NCI-H1048 (cell line): ENCODE measurements at places on chromosomes 7 and 10.

DNA sequence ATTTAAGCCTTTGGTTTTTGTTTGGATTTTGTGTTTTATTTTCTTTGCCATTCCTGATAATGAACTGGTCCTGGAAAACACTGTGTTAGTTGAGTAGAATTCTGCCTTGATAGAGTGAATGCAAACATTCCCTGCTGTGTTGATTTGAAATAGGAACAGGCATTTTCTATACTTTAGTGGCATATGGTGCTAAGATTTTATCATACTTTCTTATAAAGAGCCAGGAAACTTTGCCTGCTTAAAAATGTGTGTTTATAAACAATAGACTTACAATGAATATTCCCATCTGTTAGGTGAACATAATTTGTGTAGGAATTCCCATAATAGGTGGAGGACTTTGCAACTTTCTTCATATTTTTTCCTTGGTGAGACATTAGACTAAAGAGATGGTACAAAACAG is 333.3 kb downstream of the SDK1 start:
- no peak for DNase-seq

DNA sequence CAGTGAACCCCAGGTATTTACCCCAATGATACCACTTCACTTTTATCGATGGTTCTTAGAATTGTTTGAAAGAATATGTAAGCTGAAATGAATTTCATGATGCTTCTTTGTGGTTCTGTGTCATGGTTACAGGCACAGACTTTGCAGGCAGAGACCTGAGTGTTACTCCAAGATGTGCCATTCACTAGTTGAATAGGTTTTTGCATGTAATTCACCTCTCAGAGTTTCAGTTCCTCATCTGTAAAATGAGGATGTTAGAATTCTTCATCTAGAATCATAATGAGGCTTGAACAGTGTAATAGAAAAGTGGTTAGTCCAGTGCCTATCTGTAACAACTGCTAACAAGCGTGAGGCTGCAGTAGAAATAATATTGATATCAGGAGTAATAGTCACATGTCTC is 54.6 kb downstream of the VSTM2A start:
- DNase-seq: no peak

- DNase-seq: no peak
Observed at GRCh38 chr10:70461397-70462348, 16.9 kb upstream of the PALD1 start.

GRCh38 chr7:97226541-97226940 is 109.0 kb downstream of the SDHAF3 start:
- no peak for DNase-seq

- DNase-seq: no peak
Observed at GRCh38 chr10:54125098-54125747, 675.8 kb downstream of the PCDH15 start.

GRCh38 chr7:45182856-45183710 is 25.5 kb downstream of the RAMP3 start:
- DNase-seq: no peak

DNA sequence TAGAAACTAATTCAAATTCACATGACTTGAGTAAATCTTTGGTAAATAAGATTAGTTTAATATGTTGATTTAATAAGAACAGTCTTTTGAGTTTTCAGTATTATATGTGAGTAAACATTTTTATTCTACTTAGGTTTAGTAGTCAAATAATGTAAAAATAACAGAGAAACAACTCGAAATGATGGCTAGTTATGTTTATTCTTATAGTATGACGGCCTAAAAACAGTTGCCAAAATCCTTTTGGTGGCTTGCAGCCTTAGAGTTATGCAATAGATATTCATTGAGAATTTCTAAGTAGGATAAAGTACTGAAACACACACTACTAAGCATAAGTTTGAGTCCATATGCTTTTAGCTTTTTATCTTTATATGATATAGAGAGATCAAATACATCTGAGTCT is 184.8 kb downstream of the GNAI1 start:
- no peak for DNase-seq

GRCh38 chr10:99430116-99430450 is 341 bp downstream of the GOT1 start:
- no peak for DNase-seq

- DNase-seq: no peak
Observed at GRCh38 chr10:1048349-1048731, 579 bp downstream of the IDI1 start.

GRCh38 chr10:37960591-37961137 is 15.8 kb downstream of the ZNF25 start:
- DNase-seq: no peak

DNA sequence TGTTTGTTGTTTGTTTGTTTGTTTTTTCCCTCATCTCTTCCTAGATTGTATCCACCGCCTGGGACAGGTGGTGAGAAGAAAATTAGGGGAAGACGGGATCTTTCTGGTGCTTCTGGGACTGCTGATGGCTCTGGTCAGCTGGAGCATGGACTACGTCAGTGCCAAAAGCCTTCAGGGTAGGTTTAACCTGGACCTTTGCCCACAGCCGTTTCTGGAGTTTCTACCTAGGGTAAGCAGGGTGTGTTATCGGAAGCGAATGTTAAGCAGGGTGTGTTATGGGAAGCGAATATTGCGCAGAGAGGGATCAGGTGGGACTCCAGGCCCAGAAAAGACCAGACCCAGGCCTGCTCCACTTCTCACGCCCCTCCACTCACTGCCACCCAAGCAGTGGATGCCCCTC is 4.7 kb downstream of the CLCN1 start:
- no peak for DNase-seq

DNA sequence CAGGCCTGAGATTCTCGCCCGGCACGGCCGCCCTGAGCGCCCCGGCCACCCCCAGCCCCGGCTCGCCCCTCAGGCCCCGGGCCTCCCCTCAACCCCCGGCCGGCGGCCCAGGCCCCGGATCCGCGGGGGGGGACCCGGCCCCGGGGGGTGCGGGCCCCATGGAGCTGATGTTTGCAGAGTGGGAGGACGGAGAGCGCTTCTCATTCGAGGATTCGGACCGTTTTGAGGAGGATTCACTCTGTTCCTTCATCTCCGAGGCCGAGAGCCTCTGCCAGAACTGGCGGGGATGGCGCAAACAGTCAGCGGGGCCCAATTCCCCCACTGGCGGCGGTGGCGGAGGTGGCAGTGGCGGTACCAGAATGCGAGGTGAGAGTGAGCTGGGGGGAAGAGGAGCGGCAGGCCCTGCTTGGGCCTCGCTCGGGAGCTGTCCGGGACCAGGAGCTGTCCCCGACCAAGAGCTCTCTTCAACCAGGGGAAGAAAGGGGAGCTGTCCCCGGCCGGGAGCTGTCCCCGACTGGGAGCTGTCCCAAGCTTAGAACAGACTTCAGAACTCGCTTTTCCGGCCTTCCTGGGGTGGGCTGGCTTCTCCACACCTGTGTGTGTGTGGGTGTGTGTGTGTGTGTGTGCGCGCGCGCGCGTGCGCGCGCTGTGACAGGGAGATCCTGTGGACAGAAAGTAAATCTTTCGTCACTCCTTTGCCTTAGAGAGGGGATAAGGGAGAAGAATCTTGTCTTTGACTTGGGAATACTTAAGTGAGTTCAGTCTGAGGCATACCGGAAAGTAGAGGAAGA is 510 bp downstream of the ZSWIM8 start:
- no peak for DNase-seq

- DNase-seq: no peak
Observed at GRCh38 chr7:151117565-151117964, 31.3 kb downstream of the AGAP3 start.

- no peak for DNase-seq
Observed at GRCh38 chr7:13742126-13742525, 247.3 kb downstream of the ETV1 start.

GRCh38 chr10:103843854-103844570 is 11.4 kb downstream of the SH3PXD2A start:
- DNase-seq: no peak

DNA sequence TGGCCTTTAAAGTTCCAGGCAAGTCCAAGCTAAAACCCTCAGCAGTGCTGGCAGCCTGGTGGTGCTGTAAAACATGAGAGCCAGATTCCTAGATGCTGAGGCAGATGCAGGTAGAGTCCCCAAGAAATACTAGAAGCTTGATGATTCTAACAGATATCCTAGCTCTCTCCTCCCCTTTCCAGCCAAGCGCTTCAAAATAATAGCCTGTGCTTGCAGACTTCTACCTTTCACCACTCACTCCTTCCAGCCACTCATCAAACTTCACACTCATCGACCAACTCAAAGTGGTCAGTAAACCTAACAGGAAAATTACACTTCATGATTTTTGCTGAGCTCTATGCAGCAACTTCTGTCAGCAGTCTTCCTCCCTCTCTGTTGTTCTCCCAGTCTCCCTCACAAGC is 50.2 kb downstream of the LMBR1 start:
- no peak for DNase-seq
